ENCODE measurements at places on chromosomes 13 and 19.

GRCh38 chr19:18946918-18947317 is 5.9 kb upstream of the HOMER3 start:
- no peak for DNase-seq

GRCh38 chr13:31134039-31134711 is 27.5 kb downstream of the HSPH1 start:
- DNase-seq, result no peak

GRCh38 chr13:78594456-78594975 is 8.8 kb downstream of the POU4F1 start:
- no peak for DNase-seq

GRCh38 chr13:27034678-27035111 is 136.9 kb downstream of the USP12 start:
- DNase-seq, result no peak

- no peak for DNase-seq
Measured at GRCh38 chr19:1917926-1918325, 12.7 kb downstream of the ADAT3 start.

GRCh38 chr13:103903790-103904189 is 837.6 kb upstream of the SLC10A2 start:
- no peak for DNase-seq

DNA sequence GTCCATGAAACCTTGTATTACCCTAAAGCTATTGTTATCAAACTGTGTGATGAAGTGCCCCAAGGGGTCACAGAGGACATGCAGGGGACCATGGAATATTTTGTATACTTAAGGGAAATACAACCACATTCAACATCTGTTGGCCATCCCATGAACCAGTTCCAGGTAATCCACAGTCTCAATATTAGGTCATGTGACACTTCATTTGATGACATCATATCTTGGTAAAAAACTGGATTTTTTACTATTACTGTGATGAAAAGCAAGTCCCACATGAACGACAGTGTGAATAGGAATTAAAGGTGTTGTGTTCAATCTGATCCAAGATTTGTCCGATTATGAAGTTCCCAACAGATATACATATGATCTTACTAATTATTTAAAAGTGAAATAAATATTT is 355.2 kb downstream of the IRS2 start:
- no peak for DNase-seq

- peak; percentile 88 for DNase-seq
Measured at GRCh38 chr19:17215127-17215971, at the start of gene USE1. USE1 (plus strand) TSS chr19:17215357; CDS start chr19:17215406, 49 bp downstream.

DNA sequence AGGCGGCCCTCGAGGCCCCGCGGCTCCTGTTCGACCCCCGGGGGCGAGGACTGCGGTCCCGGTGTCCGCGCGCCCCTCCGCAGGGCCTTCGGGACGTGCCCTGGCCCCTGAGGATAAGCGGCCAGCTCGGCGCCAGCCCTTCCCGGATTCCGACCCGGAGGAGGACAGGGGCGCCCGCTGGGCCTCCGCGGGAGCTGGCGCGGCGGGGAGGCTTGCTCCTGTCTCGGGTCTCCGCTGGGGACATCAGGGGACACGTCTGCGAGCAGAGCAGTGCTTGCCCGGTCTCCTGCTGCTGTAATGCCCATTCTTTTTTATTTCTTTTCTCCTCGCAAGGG is 829 bp downstream of the B3GLCT start:
- peak; percentile 23 for DNase-seq

GRCh38 chr13:60700994-60701393 is 304.0 kb downstream of the TDRD3 start:
- no peak for DNase-seq

- no peak for DNase-seq
Measured at GRCh38 chr19:1288833-1289685, 3.4 kb downstream of the EFNA2 start.

DNA sequence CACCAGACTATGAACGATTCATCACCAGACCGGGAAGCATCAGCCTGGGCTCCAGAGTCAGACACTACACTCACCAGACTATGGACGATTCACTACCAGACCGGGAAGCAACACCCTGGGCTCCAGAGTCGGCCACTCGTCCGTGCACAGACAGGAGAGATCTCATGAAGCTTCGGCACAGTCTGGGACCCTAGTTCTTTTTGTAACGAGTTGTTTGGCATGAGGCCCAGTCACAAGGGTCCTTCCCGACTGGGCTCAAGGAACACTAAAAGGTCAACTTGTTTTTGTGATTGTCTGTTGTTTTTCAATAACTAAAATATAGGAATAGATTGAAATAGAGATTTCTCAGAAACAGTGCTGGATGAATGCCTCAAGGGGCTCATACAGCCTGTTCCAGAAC is 1141.6 kb upstream of the MIR17HG start:
- DNase-seq, result no peak

DNA sequence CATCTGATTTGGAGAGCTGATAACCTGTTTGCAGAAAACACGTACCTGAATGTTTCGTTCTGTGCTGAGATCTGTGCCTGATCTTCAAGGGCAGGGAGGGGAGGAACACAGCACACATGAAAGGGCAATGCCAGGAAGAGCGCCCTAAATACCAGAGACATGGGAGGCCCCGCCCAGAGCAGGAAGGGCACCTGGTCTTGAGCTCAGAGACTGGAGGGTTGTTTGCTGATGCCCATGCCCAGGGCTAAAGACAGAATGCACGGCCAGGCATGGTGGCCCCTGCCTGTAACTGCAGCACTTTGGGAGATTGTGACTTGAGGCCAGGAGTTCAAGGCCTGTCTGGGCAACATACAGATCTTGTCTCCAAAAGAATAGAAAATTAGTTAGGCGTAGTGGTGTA is 183.2 kb downstream of the TUBA3C start:
- no peak for DNase-seq

DNA sequence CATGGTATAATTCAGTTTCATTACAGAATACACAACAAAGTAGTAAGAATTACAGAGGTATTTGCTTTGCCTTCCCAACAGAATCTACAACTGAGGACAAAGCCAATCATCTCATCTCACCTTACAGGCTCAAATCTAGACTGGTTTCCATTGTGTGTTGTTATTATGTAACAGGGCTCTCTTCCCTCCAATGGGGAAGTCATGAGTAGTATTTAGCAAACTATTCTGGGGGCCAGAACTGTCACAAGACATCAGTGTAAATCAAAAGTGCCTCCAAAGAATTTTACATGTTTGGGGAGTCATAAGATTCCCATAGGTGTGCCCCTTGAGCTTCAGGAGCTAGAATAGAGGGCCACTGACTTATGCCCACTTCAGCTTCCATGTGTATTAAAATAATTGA is 187.0 kb upstream of the EDNRB start:
- no peak for DNase-seq

DNA sequence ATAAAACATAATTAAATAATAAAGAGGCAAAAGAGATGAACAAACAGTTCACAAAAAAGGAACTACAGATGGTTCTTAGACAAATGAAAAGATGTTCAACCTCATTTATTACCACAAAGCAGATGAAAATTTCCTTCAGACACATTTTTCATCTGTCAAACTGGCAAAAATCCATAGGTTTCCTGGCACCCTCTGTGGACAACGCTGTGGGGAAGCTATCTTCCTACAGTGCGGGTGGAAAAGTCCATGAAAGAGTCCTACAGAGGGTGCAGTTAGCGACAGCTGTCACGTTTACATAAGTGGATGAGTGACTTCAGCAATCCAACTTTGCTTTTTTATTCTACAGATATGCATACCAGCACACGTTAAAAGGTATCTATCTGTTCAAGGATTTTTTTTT is 30.3 kb upstream of the PDCD5 start:
- no peak for DNase-seq

DNA sequence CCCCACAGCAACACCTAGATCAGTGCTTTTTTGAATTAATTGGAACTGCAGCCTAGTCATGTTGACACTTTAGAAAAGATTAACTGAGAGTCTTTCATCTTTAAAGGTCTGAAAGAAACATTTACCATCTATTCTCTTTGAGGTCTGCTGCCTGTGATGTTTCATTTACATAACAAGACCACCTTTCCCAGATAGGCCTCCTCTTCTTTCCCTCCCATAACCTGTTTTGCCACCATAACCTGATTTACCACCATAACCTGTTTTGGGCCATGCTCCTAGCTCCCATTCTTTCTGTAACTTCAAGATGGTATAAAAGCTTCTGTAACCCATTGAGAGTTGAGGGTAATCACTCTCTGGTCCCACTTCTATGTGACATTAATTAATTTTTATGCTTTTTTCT is 320.8 kb downstream of the PCDH20 start:
- DNase-seq, result no peak

- no peak for DNase-seq
Measured at GRCh38 chr13:109998684-109999533, 212.5 kb upstream of the IRS2 start.

DNA sequence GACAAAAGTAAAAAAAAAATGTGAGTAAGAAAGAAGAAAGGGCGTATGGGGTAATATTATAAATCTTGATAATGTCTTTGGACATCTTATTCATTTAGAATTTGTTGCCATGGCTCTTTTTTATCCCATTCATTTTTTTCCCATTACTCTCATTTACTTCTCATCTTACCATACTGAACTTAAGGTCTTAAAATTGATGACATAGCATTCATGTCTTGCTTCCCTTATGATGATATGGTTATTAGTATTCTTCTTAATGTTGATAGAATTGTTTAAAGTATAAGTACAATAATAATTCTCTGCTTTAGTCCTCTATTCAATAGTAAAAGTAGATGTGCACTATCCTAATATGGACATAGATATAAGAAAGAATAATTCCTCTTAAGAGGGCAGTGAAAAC is 204.1 kb upstream of the KLF12 start:
- DNase-seq, result no peak

DNA sequence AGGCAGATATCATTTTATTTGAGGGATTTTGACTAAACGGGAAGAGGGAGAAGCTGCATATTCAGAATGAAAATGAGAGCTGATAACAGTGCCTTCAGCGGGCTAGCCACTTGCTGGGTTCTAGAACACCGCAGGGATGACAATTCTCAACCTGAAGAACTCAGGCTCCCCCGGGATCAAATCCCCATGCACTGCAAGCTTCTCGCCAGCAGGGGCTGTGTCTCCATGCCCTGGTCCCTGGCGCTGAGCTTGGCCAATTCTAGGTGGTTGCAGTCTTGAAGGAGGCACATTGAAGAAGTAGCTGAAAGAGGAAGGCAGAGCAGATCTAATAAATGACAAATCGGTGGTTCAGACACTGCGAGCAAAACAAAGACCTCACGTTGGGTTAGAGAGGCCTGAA is 128.7 kb downstream of the UQCRFS1 start:
- DNase-seq, result no peak

GRCh38 chr13:95226932-95227695 is 74.1 kb downstream of the ABCC4 start:
- no peak for DNase-seq

DNA sequence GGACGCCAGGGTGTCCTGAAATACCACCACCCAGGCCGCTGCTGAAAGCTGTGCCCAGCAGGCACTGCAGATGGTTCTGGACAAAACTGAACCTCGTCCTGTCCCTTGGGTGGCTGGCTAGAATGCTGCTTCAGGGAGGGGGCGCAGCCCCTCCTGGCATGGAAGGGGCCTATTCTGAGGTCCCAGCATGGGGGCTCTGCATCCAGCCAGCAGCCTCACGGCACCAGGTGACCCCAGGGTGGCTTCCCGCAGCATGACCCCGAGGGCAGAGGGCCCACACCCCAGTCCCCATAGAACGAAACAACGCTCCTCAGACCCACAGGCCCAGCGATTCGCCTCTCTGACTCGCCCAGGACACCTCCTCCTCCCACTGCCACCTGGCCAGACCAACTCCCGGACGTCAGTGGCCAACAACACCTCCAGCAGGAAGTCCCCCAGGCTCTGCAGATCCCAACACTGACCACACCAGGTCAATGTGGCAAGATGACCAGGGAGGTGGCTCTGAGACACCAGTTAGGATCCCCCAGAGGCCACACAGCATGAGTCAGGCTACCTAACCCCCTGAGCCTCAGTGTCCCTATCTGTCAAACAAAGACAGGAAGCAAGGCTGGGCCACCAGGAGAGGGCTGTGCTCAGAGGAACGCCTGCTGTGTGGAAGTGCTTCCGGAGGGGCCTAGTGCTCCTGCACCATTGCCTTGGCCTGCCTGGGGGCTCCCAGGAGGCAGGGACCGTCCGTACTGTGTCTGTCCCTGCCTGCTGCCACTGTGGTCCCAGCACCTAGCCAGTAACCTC is 6.1 kb downstream of the MKNK2 start:
- no peak for DNase-seq

- DNase-seq, result no peak
Measured at GRCh38 chr13:111017755-111018459, 97.2 kb upstream of the ARHGEF7 start.

DNA sequence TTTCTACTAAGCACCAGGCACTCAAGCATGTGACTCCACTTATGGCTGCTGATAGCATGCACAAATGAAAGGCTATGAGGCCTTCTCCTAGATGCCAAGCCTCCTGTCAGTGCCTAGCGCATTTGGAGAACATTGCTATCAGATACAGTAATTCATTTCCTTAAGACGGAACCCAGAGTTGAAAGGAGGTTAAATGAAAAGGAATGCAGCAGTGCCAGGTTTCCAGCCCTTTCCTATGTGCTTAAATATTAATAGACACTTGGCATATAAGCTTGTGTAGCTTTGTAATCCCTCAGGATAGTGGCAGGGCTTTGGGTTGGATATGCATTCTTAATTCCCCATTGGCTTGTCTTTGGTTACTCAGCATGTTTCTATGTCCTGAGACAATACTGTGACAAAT is 140.1 kb upstream of the FRY start:
- DNase-seq, result no peak

DNA sequence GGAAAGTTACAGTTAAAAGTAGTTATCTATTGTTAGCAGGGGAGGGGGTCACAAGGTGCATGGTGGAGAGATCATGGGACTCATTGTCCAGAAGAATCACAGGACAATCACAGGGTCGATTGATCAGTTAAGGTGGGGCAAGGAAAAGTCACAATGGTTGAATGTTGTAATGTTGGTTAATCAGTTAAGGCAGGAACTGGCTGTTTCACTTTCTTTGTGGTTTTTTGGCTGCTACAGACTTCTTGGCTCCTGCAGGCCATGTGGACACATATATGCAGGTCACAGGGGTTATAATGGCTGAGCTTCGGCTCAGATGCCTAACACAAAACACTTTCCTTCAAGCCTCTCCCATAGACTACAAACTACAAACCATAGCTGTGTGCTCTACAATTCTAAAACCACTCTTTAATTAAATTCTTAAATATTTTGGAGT is 6.9 kb upstream of the ZNF431 start:
- no peak for DNase-seq
